ENCODE measurements at places on chromosomes 2 and 18.

GRCh38 chr18:10340821-10341220 lies 113.6 kb upstream of the APCDD1 start:
- no peak for DNase-seq

DNA sequence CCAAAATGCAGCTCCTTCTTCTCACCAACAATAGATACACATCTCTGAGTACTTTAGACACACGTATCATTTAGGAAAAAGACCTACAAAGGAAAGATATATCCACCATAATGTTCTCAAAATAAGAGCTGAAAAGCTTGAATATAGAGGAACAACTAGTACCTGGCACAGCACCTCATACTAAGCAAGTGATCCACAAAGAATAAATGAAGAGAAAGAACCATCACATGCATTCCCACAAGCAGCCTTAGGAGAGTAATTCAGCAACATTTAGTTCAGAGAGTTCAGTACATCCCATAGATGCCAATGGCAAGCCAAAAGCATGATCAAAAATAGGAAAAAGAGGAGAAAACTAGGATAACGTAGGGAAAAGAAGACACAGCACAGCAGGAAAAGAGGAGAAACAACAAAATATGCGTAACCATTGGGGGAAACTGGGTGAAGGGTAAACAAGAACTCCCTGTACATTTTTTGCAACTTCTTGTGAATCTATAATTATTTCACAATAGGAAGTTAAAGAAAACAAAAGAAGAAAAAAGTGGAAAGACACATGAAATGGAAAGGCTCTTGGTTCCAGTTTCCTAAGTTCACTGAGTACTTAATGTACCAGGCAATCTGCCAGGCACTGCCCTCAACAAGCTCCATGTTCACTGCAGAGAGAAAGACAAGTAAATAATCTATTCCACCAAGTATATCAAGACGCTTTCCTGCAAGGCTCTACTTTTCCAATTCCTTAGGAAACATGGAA lies 22.3 kb downstream of the CLASP1 start:
- DNase-seq: no peak

- peak; percentile 92 for DNase-seq
Measured at GRCh38 chr2:196275646-196276352, 104.4 kb upstream of the STK17B start.

DNA sequence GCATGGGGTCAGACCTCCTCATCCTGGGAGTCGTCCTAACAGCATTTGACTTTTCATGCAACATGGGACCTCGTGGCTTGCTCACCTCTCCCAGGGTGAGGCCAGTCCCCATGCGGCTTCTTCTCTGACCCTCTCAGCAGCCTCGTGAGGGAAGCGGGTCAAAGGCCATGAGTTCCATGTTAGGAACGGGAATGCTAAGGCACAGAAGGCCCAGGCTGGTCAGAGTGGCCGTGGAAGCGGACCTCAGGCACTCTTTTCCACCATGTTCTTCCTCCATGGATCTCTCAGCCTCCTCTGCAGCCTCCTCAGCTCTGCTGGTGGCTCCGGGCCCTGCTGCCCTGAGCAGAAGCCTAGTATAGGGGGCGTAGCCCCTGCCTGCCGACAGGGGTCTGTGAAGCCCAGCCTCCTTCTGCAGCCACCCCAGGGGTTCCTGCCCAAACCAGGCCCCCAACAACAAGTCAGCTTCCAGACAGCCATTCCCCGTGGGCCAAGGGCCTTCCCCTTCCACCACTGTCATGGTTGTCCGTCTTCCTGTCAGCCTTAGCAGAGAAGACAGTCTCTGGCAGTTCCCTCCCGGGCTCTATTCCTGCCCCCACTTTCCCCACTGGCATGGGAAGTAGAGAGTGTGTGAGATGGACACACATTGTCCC lies 60.0 kb upstream of the OTOF start:
- no peak for DNase-seq

DNA sequence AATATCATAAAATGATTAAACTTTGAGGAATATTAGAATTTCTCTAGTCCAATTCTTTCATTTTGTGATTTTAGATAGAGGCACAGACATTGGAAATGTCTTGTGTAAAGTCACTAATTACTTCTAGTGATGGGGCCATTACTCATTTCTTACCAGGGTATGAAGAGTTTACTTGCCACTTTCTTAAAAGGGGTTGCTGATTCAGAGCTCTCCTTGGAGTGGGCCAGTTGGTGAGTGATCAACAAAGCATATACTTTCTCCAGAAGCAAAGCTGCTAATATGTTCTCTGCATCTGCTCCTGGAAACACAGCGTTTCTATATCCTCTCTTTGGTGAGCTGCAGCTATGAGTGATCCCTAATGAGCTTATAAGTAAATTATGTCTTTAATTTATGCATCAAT lies 408.9 kb upstream of the LRATD1 start:
- no peak for DNase-seq

DNA sequence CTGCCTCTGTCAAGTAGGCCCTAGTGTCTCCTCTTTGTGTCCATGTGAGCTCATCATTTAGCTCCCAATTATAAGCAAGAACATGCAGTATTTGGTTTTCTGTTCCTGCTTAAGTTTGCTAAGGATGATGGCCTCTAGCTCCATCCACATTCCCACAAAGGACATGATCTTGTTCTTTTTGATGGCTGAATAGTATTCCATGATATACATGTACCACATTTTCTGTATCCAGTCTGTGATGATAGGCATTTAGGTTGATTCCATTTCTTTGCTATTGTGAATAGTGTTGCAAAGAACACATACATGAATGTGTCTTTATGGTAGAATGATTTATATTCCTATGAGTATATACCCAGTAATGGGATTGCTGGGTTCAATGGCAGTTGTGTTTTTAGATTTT lies 263.2 kb downstream of the PARD3B start:
- DNase-seq: no peak

GRCh38 chr18:48914581-48915251 lies 36.0 kb downstream of the SMAD7 start:
- DNase-seq: no peak

DNA sequence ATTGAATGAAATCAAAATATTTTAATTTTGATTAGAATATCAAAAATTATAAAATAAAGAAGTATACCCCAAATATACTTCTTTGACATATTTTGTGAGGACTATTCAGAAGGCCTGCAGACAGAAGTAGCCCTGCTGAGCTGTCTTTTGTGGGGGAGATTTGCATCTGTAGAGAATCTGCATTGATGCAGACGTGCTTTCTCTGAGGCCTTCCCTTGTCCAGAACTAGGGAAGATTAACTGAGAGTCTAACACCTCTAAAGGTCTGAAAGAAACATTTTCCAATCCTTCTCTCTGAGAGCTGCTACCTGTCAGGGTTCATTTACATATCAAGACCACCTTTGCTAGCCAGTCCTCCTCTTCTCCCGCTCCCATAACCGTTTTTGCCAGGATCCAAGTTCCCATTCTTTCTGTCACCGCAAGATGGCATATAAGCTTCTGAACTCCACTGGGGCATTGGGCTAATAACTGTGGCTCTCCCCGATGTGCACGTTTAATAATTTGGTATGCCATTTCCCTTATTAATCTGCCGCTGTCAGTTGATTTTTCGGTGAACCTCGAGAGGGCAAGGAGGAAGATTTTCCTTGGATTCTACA lies 510.4 kb upstream of the CNTNAP5 start:
- DNase-seq: no peak

GRCh38 chr2:49515996-49516782 lies 361.9 kb upstream of the FSHR start:
- DNase-seq: no peak

GRCh38 chr2:29455200-29455860 lies 340.1 kb downstream of the CLIP4 start:
- no peak for DNase-seq

- DNase-seq: peak; percentile 98
Measured at GRCh38 chr2:40403233-40403836, 48.6 kb downstream of the SLC8A1 start.

DNA sequence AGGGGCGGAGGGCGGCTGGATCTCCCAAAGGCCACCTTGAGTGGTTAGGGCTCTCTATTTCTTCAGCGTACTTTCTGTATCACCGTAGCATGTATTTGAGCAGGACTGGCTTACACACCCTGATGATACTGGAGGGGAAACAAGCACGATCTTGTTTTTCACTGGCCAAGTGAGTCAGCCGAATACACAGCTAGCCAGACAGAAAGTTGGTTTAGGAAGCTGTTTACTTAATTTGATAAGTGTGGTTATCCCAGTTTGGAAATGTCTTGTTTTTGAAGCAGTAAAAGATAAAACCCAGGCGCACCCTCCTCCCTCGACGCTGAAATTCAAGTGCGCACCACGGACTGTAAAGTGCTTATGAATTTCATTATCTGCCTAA lies 582 bp downstream of the RIOK3 start:
- DNase-seq: peak; percentile 18

DNA sequence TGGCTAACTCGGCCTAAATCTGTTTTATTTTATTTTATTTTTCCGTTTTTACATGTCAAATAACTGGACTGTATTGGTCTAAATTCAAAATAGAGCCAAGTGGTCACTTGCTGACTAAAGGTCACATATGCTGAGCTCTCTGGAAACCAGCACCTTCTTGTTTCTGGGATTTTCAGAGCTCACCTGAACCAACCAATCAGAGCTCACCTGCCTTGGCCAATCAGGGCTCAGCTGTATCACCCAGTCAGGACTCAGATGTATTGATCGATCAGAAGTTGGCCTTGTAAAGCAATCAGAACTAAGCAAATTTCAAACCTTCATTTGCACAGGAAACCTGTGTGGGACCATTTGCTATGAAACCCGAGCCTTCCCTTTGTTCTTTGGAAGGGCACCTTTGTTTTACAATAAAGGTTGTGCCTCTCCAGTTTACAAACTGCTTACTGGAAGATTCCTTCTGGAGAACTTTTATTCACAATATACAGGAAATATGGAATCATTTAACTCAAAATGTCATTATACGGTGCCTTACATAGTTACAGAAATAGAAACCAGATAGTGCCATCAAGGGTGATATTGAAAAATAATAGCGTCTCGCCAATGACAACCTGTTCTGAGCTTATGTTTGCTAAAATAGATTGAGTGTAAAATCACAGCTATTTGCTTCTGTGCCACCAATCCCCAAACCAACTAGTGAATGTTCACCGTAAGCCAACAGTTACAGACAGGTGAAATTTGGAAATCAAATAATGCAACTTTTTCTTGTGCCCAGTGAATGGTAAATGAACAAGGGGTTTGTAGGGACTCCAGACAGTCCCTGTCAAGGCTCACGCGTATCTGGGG lies 17.3 kb upstream of the PSD4 start:
- DNase-seq: no peak

GRCh38 chr2:175180701-175181103 lies 808 bp downstream of the ATP5MC3 start:
- peak; percentile 38 for DNase-seq

DNA sequence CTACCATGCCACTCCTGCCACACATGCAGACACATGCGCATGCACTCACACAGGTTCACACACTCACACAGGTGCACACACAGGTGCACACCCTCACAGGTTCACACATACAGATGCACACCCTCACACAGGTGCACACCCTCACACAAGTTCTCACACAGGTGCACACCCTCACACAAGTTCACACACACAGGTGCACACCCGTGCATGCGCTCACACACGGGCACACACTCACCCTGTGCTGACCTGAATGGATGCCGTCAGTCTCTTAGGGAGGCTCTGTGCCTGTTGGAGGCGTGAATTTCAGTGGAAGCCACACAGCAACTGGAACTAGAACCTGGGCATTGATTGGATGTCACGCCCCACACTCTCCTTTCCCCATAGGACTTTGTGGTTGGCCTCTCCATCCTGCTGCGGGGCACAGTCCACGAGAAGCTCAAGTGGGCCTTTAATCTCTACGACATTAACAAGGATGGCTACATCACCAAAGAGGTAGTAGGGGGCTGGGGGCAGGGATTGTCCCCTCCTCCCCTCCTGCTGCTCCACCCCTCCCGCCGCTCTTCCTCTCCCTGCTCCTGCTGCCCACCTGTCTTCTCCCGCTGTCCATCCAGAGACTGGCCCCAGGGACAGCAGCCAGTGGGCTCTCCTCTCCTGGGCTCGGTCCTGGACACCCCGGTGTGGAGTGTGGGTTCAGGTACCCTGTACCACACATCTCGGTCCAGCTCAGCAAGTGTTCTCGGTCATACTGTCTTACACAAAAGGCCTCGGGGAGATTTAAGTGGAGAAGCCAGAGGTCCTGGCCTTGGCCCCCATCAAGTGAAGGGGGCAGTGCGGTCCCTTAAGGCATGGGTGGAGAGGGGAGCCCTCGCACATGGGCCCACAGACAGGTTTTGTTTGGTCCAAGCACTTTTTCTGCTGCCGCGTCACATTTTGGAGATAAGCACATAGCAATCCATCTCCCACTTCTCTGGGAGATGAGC lies 21.0 kb upstream of the FAHD2A start:
- no peak for DNase-seq

GRCh38 chr18:56066524-56067213 lies 478.7 kb upstream of the TCF4 start:
- DNase-seq: no peak

DNA sequence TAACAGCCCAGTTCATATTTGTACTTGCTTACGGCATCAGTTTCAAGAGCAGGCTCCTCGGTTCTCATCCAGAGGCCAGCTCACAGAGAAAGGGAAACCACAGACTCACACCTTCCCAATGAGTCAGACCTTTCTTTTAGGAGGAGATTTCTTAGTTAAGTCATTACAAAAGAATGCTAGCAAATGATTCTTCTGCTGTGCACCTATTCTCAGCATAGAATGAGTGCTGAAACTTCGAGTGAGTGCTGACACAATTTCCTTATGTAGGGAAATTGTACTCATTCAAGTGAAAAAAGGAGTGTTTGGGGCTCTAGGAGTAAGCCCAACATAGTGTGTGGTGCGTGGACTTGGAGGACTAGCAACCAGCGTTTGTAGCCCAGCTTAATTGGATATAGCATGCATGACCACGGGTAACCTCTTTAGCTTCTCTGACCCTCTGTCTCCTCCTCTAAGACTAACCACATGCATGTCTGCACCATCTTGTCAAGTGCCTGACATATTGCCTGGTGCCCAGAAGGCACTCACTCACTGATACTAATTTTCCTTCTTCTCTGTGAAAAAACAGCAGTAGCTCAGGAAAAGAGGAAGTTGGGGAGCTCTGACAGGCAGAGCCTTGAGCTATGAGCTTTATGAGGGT lies 87.0 kb downstream of the ALPK2 start:
- DNase-seq: peak; percentile 98

- DNase-seq: no peak
Measured at GRCh38 chr2:152298754-152299153, 36.2 kb upstream of the FMNL2 start.

DNA sequence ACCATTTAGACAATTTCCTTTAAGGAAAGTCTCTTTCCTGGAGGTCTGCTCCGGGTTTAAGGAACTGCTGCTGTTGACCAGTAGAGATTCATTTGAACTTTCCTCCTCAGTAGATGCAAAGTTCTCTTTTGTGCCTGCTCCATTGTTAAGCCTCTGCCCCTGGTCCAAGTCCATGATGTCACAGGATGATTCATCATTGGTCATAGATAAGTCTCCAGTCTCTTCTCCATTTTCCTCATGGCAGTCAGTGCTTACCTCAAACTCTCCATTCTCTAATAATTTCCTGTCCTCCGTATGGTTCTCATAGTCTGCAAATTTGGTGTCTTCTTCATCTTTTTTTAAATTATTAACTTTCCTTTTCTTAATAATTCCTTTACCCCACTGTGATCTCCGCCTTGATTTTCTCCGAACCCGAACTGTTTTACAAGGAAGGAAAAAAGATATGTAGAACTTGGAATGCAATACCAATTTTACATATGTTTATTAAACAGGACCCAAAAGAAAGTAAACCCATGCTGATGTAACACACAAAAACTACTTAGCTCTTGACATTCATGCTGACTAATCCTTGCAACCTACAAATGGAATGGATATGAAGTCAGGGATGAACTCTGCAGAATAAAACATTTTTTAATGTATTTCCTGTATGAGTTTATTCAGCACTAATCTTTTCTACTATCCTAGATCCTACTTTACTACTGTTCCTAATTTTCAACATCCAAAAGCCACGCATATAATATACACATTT lies 169.1 kb downstream of the ATAD2B start:
- peak; percentile 77 for DNase-seq

All from fibroblast of skin of right quadriceps (primary cell).